SHP77 treated with DMSO at 0.1 percent for 48 hours (cell line): ENCODE measurements at places on chromosomes 2 and 18.

GRCh38 chr2:66441581-66442320 lies 6.8 kb downstream of the MEIS1 start:
- DNase-seq, result no peak

GRCh38 chr2:191629001-191629453 lies 48.9 kb upstream of the NABP1 start:
- DNase-seq, result no peak

GRCh38 chr2:46202453-46202852 lies 94.8 kb upstream of the EPAS1 start:
- no peak for DNase-seq

- DNase-seq, result no peak
Measured at GRCh38 chr2:69181806-69182427, 168.9 kb downstream of the ANTXR1 start.

GRCh38 chr2:68936427-68936826 lies 16.3 kb downstream of the GKN2 start:
- no peak for DNase-seq

DNA sequence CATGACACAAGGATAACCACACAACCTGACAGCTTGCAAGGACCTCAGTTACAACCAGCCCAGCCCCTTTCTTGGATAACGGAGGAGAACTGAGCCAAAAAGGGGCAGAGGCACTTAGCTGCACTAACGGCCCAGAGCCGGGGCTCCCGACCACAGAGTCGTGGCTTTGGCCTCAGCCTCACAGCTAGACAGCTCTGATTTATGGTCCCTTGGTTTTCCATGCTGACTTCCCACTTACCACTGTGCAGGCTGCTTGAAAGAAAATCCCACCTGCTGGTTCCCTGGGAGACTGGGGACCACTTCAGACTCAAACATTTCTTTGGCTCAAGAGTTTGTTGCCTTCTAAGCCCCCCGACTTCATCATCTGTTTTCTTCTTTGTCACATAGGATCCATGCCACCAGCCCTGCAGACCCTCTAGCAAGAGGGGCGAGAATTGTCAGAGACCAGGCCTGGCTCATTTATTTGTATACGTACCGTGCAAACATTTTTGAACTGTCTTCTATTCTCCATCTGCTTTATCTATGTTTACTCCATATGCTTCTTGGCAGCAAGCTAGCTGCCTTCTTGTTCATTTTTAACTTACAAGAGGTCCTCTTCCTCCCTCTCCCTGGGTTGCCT lies 352.6 kb upstream of the MYT1L start:
- peak; percentile 14 for DNase-seq

- DNase-seq, result no peak
Measured at GRCh38 chr2:3272761-3273160, 104.9 kb downstream of the EIPR1 start.

DNA sequence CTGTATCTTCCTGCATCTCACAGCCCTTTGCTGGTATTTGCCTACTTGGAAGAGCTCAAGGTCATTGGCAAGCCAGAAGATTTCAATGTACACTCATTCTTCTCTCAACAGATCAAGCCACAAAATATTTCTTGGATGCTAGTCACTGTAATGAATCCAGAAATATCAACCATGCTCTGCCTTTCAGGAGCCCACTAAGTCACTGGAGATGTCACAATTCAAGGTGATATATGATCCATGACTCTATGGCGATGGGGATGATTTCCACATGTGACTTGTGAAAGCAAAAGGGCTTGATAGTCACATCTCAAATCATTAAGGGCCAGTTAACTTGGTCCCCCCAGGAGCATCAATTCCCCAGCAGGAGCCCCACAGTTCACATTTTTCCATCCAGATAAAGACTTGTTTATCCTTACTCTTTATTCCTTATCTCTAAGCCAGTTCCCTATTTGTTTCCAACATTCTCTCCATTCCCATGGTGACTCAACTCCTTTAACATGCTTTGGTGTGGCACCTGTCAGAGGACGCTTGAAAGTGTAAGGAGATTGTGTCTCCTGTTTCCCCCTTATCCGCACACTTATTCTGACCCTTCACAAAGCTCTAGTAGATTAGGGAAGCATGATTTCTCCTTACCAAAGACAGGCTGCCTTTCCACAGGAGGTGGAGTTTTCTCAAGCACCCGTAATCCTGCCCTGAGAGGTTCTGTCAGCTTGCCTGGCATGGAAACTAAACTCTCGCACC lies 15.8 kb downstream of the PKDCC start:
- no peak for DNase-seq

DNA sequence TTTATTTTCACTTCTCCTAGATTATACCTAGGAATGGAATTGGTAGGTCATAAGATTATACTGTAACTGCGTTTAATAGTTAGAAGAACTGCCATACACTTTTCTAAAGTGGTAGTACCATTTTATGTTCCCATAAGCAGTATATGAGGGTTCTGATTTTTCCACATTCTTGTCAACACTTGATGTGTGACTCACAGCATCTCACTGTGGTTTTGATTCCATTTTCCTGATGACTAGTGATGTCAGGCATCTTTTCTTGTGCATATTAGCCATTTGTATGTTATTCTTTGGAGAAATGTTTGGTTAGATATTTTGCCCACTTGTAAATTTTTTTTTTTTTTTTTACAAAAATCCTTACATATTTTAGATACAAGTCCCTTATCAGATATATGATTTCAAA lies 2.3 kb downstream of the DCAF17 start:
- no peak for DNase-seq

DNA sequence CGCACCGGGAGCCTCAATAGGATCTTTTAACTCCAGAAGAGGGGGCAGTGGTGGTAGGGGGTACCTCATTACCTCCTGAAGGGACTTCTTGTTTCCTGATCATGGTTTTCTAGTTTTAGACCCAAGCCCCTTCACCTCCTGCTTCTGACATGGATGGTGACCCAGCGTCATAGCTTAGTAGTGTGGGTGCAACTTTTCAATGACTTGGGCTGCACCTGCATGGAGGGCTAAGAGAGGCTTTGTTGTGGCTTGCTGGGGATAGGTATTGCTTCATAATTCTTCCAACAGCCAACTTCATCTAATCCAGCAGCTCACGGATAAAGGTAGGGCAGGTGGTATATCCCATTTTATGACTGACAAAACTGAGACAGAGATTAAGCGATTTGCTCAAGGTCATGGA lies 3.0 kb downstream of the SLC1A4 start:
- DNase-seq, result no peak

GRCh38 chr2:45904267-45904945 lies 252.9 kb downstream of the PRKCE start:
- no peak for DNase-seq

DNA sequence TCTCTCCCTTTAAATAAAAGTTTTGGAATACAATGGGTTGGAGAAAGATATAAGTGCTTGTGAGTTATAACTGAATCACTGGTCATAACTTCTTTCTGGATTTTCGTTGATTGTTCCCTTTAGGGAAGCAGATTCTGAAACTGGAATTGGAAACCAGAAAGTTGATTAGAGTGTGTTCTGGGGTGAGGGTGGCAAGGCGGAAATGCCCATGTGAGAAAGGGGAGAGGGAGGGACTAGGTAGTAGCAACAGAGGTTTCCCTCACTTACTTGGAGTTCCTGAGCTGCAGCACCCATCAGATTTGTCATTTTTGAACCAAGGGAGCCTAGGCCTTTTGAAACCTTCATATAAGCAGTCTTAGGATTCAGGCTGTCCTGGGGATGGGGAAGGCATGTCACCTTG lies 453.4 kb downstream of the KCNJ3 start:
- no peak for DNase-seq

DNA sequence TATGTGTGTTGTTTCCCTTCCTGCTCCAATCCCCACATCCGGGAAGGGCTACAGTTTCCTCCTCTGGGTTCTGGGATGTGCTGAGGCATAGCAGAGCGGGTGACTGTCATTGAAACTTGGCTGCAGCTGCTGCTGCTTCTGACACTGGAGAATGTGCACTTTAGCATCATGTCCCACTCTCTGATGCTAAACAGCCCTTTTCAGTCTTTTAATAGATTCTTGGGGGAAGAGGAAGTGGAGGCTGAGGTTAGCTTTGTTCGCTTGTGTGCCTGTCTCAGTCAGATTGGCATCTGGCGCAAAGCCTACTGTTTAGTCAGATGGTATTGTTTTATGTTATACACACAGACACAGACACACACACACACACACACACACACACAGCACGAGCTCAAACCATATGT lies 136.5 kb upstream of the RND3 start:
- no peak for DNase-seq

GRCh38 chr18:38047820-38048219 lies 482.2 kb upstream of the CELF4 start:
- no peak for DNase-seq

DNA sequence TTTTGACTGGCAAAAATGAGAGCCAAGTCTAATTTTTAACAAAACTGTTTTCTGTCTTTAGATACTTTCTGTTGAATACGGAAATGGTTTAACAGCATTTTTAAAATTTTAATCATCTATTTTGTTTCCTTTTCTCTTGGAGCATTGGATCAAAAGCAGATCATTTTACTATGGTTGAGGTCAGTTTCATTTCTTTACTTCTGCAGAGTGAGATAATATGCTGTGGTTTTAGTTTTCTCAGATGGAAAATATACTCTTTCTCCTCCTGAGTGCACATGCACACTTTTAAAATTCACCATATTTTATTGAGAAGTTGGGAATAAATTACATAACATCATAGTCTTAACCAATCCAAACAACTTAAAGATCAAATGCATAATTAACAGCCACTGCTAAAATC lies 283.3 kb downstream of the SLC8A1 start:
- DNase-seq, result no peak

GRCh38 chr2:109143214-109144187 lies 14.5 kb downstream of the SH3RF3 start:
- no peak for DNase-seq

DNA sequence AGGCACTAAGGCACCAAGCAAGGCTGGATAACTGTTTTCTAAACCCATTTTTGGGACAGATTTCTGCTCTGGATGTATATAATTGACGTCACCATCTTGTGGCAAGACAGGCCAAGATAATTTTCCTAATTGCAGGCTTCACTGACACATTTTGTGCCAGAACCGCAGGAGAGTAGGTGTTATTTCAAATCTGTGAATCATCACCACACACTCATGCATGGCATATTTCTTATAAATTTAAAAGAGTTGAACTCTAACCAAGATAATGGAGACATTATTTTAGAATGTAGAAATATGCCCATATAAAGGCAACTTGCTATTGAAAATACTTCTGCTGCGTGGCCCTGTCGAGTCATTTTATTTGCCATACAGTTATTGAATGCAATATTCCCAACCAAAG lies 68.3 kb upstream of the ACYP2 start:
- DNase-seq, result no peak

- no peak for DNase-seq
Measured at GRCh38 chr18:30406728-30407127, 635.8 kb downstream of the DSC3 start.

- DNase-seq, result no peak
Measured at GRCh38 chr2:138369856-138370255, 131.7 kb upstream of the SPOPL start.

DNA sequence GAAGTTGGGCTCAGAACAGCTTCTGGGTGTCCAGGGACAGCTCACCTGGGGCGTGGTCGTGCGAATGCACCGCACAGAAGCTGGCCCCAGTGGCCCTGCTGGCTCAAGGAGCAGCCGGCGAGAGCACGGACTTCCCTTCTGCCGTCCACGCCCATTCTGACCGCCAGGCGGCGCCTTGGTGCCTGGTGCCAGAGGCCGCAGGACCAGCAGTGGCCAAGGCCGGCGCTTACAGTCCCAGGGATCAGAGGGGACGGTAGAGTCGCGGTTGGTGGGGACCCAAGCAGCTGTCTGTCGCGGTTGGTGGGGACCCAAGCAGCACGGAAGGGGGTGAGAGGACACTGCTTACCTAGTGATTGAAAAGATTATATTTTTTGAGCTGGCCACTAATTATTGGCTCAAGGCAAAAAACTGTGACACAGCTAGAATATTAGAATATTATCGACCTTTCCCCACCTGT lies 25.7 kb downstream of the NPPC start:
- DNase-seq, result peak; percentile 58

GRCh38 chr2:147500819-147501395 lies 343.9 kb upstream of the ACVR2A start:
- DNase-seq, result no peak

DNA sequence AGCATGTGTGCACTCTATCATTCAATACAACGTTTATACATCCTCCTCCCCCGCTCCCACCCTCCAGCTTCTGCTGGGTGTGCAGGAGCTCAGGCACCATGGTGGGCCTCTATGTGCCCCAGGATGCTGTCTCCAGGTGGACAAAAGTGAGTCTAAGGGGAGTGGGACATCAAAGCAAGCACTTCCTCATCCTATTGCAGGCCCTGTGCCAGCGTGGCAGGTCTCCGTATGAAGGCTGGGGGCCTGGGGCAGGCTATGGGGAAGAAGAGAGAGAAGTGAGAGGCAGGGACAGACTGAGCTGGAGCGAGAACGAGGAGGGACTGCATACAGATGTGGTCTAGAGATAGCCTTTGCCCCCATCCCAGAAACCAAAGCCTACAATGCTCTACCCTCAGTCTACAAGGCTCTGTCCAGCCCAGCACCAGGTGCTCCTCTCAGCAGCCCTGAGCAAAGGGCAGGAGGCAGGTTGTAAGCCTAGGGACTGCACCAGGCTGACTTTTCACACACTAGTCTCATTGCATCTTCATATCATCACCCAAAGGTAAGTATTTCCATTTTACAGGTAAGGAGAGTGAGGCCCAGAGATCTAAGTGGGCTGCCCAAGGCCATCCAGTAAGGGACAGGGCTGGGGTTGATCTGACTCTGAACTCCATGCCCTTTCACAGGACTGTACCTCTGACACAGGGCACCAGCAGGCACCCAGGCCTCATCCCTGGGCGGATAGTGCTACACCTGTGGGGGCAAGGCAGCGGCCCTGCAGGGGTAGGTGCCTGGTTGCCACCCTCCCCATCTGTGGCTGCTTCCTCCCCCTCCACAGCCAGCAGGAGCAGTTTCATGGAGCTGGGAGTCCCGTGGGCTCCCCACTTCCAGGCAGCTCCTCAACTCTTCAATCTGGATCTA lies 14.0 kb upstream of the ARID5A start:
- DNase-seq, result no peak

GRCh38 chr18:12726774-12727550 lies 24.1 kb downstream of the PSMG2 start:
- DNase-seq, result no peak

DNA sequence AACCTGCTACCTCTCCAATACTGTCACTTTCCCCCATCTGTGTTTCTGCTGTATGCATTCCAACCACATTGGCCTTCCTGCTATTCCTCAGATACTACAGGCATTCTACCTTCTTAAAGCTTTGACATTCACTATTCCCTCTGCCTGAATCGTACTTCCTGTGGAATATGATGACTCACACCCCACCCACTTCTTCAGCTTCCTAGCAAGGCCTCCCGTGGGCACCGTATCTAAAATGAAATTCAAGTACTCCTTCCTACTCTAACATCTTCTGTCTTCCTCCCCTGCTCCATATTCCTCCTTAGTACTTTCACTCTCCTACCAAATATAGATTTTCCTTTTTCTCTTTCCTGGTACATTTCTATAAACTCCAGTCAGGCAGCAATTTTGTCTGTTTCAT lies 710.4 kb downstream of the RNF144A start:
- no peak for DNase-seq

DNA sequence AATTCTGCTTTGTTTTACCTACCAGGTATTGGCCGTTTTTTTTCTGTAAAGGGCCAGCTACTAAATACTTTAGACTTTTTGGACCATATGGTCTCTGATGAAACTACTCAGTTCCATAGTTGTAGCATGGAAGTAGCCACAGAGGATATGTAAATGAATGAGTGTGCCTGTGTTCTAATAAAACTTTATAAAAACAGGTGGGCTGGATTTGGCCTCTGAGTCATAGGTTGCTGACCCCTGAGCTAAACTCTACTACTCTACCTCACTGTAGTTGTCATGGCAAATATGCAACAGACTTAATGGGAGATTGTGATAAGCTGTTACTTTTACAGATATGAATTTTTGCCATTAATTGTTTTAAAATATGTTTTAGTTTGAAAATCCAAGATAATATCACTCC lies 19.7 kb downstream of the CLIP4 start:
- DNase-seq, result no peak
